ENCODE measurements at places on chromosomes 2 and 18.

DNA sequence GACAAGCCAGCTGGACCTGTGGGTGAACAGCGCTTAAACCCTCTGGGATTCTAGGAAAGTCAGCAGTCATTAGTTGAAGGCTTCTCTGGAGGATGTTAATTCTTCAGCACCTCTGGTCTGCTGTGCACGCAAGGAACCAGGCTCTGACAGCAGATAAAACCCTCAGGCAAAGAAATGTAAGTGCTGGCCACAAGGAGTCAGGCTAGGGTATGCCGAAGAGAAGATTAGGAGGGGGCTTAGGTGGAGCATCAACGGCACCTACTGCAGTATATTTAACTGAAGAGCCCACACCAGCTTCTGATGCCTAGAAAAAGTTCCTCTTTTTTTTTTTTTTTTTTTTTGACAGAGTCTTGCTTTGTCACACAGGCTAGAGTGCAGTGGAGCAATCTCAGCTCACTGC, 304.2 kb upstream of the MC4R start:
- DNase-seq: no peak

DNA sequence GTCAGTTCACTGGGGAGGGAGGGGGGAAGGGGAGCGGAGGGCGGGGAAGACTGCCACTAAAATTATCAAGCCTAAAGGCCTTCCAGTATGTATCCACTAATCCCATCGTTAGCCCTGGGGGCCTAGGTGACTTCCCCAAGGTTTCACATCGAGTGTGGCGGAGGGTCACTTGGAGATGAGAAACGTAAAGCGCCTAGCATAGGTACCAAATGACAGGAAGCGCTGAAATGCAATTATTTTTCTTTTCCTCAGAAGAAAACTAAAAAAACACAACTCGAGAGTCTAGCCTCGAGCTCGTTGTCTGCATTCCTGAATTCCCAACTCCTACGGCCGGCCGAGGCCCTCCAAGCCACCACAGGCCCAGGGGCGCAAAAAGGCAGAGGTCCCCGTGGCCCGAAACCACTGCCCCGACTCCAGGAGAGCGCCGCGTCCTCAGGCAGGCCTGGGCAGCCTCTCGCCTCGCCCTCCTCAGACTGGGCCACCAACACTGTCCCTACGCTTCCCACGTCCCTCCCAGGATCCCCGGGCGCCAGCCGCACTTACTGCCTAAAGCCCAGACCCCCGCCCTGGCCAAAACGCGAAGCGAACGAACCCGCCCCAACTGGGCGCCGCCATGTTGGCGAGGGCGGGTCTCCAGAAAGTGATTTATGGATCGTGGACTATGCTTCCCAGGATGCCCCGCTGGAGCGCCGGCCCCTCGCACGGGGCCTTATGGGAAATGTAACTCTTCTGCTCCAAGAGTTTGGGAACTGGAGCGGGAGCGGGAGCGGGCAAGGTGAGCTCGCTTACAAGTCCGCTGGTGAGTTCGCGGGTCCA, at the start of gene USP40:
USP40 (minus strand) TSS at position 642 of the 816 bp plus-strand sequence. CDS start 1,228 bp downstream, outside the sequence.
- DNase-seq: peak; percentile 42

- DNase-seq: no peak
Measured at GRCh38 chr2:211061612-211062296, 505.4 kb downstream of the CPS1 start.

DNA sequence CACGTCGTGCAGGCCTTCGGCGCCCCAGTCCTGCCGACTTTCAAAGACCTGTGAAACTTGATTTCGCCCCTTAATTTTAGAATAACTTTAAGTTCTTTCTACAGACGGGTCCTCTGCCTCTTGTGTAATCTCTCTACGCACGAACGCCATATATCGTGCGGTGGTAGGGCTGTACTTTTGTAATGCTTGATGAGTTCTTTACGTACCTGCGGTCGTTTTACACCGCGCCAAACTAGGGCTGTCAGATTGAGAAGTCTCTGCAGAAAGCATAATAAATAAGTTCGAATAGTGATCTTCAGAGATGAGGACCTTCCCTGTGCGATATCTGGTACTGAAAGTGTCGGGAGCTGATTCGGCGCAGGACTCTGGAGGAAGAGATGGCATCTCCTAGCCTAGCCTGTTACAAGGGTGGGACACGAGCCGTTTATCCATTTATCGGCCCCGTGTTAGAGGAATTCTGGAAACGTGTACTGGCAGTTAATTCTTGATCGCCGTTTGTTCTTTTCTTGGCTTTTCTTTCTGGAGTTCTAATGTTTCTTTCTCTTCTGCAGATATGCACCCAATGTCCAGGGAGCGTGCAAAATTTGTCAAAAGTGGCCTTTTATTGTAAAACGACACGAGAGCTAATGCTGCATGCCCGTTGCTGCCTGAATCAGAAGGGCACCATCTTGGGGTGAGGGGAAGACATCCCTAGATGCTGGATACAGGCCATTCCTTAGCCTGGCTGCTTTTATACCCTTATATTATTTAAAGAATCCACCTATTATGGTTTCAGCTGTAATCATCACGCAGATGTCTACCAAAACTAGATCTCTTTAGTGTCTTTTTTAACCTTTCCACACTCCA, 781 bp upstream of the SLC5A6 start:
- DNase-seq: peak; percentile 52

DNA sequence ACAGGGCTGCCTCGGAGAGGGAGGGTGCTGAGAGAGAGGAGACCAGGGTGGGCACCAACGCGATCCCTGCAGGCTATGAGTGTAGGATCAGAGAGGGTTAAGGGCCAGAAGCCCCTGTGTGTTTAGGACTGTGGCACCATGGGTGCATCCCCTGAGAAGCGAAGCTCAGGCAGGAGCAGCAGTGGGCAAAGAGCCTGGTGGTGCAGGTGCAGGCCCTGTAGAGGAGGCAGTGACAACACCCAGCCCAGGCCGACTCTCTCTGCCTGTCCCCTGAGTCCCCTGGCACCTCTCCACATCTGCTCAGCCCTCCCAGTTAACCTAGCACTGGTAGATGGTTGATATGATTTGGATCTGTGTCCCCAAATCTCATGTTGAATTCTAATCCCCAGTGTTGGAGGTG, 139.8 kb downstream of the RNF152 start:
- no peak for DNase-seq

Measured in Kasumi-1 (cell line).